ENCODE measurements at places on chromosomes 6 and 20.

DNA sequence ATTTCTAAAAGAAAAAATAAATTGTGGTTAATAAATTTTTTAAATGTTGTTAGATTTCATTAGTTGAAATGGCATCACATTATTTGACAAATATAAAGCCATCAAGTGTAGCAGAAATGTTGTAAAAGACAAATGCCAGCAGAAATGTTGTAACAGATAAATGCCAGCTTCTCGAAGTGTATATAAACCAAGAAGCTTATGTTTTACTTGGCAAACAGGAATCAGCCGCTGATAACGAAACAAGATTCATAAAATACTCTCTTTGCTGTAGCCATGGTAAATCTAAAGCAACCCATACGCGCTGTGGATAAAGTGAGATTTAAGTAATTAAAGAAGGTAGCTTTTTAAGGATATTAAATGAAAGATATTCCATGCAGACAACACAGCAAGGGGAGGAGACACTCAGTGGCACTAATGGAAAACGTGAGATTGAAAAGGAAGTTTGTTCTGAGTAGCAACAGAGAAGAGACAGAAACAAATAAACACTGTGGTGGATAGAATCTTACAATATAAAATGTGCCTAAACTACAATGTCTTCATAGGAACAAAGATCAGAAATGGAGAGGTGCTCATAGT is 29.6 kb downstream of the BTBD9 start:
- DNase-seq, result no peak

- DNase-seq, result peak; percentile 92
Measured at GRCh38 chr6:163529605-163530004, 115.1 kb downstream of the QKI start.

GRCh38 chr20:15895126-15895525 is 678.1 kb downstream of the KIF16B start:
- peak; percentile 22 for DNase-seq

- DNase-seq, result no peak
Measured at GRCh38 chr6:148495029-148495428, 152.4 kb downstream of the SASH1 start.

DNA sequence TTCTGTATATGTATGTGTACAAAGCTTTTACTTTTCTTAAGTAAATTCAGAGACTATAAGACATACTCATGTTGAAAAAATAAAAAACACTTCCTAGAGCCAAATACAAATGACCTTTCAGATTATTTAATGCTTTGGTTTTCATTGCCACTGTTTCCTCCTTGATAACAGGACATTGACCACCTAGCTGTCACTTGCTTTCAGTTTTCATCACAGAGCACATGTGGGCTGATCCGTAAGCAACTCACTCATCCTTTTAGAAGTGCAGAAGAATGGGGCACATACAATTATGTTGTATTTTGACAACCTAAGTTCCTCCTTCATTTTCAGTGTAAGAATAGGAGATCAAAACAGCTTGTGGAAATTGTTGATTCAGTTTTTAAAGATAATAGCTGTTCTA is 6.2 kb downstream of the ZBTB2 start:
- no peak for DNase-seq

- no peak for DNase-seq
Measured at GRCh38 chr6:139855671-139856311, 481.3 kb upstream of the CITED2 start.

DNA sequence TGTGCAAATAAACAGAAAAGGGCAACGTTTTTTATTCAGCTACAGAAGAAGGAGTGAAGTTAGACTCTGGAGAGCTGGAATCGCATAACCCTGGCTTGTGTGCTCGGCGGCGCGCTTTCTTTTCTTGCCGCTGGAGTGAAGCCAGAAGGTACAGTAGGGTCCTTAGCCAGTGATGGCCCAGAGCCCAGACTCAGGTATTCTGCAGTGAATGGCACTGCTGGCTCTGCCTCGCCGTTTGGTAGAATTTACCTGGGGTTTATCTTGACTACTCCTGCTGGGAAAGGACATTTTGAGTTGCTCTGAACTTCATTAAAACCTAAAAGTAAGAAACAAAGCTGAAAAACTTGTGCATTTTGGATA is 56.9 kb upstream of the TIAM2 start:
- DNase-seq, result no peak

DNA sequence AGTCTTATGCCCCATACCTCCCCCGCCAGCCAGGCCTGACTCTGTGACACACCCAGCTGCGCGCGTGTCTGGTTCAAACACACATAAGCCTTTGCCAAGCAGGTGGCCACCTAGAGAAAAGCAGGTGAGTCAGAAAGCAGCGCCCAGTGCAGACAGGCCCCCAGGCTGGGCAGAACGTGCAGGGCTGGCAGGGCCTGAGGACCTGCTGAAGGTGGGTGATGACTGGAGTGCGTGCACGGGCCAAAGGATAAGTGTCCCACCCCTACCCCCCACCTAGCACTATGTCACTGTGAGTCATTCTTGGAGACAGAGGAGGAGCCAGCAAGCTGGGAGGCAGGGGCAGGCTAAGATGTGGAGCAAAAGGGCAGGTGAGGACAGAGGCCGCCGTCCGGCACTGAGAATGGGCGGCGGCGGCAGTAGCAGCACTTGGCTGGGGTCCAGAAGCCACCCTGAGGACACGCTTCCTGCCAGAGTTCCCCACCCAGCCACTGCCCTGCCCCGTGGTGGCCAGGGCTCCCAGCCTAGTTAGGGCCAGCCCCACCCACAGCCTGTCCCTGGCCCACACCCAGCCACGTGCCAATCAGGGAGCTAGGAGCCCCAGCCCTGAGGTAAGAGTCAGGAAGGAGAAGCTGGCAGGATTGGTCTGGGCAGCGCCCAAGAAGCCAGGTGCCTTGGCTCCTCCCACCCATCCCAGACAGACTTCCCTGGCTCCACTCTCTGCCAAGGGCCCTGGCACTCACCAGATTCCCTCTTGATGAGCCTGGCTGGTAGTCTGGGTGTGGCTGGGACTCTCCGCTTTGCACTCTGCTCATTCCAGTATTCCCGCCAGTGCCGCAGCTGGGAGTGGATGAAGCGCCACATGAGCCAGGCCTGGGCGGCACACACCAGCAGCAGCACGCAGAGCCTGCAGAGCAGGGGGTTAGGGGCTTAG is 72.7 kb downstream of the TRAM2 start:
- DNase-seq, result peak; percentile 99

DNA sequence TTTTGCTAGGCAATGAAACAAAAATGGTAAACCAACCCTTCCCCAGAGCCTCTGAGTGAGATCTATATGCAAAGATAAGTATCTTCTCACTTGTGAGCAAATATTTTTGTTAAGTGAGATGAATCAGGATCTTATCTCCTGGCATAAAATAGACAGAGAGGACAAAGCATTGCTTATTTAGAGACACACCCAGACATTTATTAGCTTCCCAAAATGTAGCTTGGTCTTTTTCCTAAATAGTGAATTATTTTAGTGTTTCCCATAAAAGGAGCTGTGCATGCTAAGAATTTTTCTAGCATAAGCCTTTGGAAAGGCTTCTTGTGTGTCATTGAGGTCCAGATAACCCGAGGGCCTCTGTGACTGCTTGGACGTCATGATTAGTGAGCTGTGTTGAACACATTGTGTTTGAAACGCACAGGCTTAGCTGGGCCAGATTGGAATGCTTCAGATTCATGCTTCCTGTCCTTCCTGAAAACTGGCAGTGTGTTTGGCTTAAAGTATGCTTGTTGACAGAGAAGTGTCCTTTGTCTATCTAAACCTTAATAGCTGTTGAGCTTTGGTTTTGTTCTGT is 16.5 kb downstream of the MTHFD1L start:
- peak; percentile 93 for DNase-seq

DNA sequence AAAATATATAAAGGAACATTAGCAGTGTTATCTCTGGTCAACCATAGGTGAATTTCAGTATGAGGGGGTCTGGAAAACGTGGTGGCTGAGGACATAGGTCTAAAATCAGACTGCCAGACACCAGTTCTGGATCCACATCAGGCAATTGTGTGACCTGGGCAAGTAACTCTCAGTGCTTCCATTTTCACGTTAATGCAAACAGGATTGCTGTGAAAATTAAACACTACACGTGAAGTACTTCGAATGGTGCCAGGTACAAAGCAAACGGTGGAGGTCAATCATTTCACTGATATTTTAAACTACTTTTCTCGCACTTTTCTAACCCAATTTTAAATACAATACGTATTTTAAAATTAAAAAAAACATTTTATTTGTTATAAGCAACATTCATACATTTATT is 315.7 kb downstream of the TRDN start:
- no peak for DNase-seq

- no peak for DNase-seq
Measured at GRCh38 chr6:127833336-127833735, 67.5 kb downstream of the THEMIS start.

DNA sequence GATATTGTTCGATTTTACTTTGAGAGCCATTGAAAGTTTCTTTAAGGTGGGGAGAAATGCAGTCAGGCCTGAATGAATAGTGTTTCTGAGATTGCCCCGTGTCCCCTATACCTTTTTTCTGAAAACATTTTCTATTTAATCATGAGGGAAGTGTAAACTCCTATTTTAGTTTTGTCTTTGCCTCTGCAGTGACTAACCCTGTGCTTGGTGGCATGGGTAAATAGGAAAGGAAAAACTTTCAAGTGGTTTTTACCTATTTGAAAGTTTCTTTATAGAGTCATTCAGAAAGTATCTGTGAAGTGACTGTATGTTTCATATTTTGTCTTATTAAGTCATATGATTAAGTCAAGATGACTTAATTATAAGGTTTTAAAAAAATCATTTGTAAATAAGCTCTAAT is 14.5 kb downstream of the SNRNP48 start:
- DNase-seq, result no peak

DNA sequence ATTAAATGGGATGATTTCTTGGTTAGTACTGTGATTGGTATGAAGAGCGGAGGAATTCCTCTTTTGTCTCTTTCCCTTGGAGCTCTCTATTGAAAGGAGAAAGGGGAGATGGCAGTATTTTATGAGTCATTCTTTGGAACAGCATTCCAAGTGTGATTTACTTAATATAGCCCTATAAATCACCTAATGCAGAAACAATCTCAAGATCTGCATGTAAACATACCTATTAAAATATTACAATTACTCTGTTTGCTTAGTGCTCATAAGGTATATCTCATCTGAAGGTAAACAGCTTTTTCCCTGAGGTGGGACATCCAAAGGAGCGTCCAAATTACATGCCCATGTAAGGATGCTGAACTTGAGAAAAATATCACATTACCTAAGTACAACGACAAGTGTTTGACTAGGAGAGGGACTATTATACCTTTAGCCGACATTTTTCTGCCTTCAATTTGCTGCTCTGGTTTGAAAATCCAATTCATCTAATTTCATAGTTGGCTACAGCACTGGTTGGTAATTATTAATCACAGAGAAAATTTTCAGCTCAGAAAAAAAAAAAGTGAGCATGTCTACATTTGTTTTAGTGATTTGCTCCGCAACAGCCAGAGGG is 229.0 kb downstream of the FOXC1 start:
- peak; percentile 61 for DNase-seq

GRCh38 chr20:25017257-25017803 is 24.8 kb upstream of the APMAP start:
- DNase-seq, result peak; percentile 77

GRCh38 chr20:55172310-55173002 is 697.1 kb downstream of the DOK5 start:
- no peak for DNase-seq

DNA sequence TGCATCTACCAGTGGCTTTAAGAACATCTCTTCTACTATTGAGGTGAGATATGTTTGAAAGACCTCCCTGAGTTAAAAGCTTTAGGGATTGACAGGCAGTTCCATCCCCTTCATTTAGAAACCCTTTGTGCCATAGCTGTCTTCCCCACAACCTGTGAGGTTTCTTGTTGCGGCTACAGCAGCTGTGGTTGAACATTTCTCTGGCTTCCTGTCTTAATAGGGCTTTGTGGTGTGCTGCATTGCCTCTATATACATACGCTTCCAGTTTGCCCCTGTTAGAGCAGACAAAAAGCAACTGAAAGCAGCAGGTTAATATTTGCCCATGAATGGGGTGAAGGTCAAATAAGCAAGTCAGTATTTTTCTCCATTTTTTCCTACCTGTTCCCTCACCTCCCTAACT is 210.2 kb downstream of the TMEM200A start:
- no peak for DNase-seq

GRCh38 chr20:24914388-24915241 is 34.5 kb upstream of the CST7 start:
- DNase-seq, result no peak

- no peak for DNase-seq
Measured at GRCh38 chr6:90497411-90497810, 89.5 kb downstream of the MAP3K7 start.

GRCh38 chr6:47238456-47238995 is 71.2 kb downstream of the TNFRSF21 start:
- DNase-seq, result no peak

GRCh38 chr20:50395251-50395729 is 114.9 kb upstream of the PTPN1 start:
- DNase-seq, result no peak

Data from foreskin keratinocyte (primary cell).